RCC 7860 (cell line): ENCODE measurements at places on chromosomes 16 and 17.

GRCh38 chr17:43662413-43663141, 855 bp upstream of the MEOX1 start:
- DNase-seq: no peak

GRCh38 chr17:81828656-81829055, 4.4 kb downstream of the MCRIP1 start:
- DNase-seq: no peak

- no peak for DNase-seq
These were observed 67.6 kb downstream of the KPNA2 start for GRCh38 chr17:68103148-68103547.

- DNase-seq: no peak
These were observed 13.0 kb upstream of the KRT19 start for GRCh38 chr17:41540921-41541625.

- no peak for DNase-seq
These were observed 8.2 kb downstream of the GLP2R start for GRCh38 chr17:9833922-9834321.

DNA sequence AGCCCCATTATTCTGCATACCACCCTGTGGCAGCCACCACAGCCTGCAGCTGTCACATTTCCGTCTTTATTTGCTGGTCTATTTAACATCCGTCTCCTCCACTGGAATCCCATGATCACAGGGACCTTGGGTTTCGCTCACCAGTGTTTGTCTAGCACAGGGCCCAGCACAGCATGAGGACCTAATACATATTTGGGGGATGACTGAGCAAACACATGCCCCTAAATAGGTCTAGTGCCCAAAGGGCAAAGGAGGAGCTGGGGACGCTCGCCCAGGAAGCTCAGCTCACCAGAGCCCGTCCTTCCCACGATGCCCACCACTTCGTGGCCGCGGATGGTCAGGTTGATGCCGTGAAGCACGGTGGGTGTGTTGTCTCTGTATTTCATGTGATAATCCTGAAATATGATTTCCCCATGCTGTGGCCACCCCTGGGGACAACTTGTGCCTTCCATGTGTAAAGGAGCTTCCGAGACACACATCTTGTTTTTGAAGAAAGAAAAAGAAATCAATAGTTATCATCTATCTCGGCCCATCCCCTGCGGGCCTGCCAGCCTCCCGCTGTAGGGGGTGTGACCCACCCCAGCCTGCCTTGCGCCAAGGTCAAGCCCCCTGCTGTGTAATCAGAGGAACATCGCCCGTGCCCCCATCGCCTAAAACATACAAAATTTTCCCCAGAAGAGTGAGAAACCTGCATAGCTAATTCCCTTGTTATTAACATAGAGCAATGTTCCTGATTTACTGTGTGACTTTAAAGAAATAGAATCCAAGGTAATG, 21.0 kb upstream of the ABCC12 start:
- no peak for DNase-seq

DNA sequence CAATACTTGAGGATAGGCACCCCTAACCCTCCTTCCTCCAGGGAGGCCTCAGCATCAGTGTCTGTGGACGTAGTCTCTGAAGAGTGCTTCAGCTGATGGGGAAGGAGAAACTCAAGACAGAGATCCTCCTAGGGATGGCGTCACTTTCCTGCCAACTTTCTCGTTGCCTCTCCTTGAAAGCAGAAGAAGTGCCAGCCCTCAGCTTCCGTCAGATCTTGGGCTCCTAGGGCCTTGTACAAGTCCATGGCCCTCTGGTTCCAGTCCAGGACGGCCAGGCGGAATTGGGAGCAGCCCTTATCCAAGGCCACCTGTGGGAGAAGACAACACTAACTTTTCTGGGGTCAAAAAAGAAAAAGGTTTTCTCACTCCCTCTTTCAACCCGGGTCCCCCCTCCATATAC, 1.3 kb downstream of the SAT2 start:
- no peak for DNase-seq

DNA sequence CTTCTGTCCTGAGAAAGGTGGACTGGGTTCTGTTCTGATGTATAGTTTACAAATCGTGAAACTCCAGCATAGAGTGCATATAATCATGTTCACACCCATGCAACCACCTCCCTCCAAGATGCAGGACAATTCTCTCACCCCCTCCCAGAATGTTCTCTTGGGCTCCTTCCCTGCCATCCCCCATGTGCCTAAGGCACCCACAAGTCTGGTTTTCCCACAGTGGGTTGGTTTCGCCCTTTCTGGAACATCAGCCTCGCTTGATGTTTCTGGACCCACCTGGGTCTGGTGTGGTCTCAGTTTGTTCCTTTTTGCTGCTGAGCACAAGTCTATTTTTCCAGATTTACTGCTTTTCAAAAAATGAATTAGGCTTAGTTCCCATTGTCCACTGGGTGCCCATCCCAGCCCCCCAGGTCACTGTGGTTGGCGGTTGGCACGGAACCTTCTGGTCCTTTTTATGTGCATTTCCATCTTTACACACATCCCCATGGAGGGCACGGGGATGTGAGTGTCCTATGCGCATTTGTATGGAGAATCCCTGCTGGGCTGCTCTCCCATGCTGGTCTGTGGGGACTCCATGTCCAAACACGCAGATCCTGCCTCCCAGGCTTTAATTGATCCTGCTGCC, 19.0 kb downstream of the MAP2K3 start:
- no peak for DNase-seq

DNA sequence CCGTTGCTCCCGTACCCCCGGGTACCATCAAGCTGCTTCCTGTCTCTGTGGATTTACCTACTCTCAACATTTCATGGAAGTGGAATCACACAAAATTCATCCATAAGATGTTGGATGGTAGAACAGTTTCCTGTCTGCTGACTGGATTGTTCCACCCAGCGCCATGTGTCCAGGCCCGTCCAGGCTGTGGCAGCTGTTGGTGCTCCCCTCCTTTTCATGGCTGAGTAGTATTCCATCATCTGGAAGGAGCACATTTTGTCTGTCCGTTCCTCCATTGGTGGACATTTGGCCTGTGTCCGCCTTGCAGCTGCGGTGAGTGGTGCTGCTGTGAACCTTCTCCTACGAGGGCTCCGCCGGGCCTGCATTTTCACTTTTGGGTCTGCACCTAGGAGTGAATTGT, 18.4 kb downstream of the TSC2 start:
- no peak for DNase-seq

DNA sequence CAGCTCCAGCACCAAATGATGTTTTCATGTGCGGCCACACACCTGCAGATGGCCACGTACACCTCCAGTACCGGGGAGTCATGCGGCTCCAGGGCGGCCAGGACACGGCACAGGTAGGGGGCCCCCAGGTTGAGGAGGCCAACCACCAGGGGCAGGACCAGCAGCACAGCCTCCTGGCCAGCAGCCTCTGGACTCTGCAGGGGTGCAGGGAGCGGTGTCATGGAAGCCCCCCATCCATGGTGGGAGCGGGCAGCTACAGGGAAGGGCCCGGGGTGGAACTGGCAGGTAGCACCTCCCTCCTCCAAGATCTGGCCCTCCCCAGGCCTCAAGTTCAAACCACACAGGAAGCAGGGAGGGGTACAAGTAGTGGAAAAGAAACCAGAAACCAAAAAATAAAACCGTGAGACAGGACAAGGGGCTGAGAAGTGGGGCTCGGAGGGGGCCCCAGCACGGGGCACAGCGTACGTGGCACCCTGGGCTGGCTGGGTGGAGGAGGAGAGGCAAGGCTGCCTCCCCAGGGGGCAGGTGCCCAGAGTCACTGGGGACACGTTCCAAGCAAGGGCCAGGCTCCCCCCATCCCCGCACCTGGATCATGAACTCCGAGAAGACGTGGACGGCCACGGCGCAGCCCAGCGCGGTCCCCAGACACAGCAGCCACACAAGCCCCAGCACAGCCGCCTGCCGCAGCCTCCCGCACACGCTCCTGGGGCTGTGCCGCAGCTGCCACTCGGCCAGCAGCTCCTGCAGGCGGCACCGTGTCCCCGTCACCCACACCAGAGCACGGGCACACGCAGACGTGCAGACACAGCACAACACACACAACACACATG, 7.4 kb downstream of the TMC6 start:
- no peak for DNase-seq

GRCh38 chr17:55426851-55427586, 5.4 kb upstream of the MMD start:
- peak; percentile 27 for DNase-seq

DNA sequence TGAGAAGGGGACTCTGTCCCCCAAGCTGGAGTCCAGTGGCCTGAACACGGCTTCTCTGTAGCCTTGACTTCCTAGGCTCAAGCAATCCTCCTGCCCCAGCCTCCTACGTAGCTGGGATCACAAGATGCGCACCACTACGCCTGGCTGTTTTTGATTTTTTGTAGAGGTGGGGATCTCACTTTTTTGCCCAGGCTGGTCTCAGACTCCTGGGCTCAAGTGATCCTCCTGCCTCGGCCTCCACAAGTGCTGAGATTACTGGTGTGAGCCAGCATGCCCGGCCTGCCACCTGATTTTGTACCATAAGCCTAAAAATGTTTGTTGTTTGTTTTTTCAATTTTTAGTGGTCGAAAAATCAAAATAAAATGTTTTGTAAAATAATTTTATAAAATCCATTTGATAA, 19.2 kb downstream of the PAFAH1B1 start:
- DNase-seq: no peak

DNA sequence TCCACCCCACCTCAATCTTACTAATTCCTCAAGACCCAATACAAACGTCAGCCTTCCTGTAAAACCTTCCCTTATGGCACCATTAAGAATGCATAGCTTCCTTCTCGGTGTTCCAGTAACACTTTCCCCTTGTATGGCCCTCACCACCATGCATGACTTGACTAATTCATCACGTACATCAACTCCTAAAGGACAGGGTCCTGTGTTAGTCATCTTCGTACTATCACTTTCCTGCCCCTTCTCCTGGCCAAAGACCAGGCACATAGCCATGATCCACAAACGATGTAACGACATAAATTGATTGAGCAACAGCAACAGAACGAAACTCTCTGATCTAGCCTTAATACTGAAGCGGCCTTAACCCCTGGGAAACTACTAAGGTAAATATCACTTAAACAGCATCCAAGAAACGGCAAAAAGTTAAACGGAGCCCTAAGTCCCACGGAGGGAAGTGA, 612 bp downstream of the PSMD12 start:
- DNase-seq: peak; percentile 71

DNA sequence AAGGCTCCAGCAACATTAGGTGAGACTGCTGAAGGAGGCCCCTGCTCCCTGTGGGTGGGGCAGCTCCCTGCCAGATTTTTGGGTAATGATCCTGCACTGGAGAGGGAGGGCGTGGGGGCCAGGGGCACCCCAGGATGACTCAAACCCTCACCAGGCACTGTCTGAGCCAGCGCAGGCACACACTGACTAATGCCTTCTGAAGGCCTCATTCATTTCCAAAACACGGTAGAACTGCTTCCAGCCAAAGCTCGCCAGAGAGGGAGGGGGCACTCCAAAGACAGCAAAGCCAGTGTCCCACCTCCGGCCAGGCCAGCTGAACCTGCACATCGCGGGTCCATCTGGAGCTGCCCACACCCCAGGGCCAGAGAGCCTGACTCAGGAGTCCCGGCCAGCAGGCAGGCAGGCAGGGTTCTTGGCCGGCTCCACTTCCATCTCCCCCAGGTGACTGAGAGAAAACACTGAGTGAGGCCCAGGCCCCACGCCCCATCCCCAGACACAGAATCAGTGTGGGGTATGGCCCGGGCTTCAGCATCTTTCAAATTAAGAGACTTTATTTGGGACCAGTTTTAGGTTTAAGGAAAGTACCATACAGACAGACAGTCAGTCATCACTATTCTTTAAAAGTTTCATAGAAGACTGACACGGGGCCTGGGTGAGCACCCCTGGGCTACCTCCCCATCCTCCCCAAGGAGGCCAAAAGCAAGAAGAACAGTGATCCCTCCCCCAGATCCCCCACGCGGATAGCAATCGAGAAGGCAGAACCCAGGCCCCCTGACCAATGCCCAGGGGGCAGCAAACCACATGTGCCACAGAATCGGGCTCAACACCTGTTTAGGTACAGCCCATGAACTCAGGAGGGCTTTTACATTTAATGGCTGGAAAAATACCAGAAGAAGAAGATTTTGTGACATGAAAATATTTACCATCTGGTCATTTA, 2.3 kb downstream of the PIEZO1 start:
- peak; percentile 46 for DNase-seq

- DNase-seq: no peak
These were observed at the start of gene USP22 for GRCh38 chr17:21042458-21043295. TSS of gene USP22 (minus strand) at chr17:21043011. CDS start at chr17:21042835, 176 bp downstream.

DNA sequence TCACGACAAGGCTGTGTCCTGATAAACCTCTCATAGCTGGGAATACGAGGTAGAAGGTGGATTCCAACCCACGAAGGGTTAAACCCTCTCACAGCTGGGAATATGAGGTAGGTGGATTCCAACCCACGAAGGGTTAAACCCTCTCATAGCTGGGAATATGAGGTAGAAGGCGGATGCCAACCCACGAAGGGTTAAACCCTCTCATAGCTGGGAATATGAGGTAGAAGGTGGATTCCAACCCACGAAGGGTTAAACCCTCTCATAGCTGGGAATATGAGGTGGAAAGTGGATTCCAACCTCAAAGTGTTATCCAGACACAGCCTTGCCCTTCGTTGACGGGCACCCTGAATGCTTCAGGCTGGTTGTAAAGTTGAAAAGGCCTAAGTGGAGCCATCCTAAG, 31.0 kb downstream of the AXIN1 start:
- no peak for DNase-seq

- DNase-seq: no peak
These were observed 51.8 kb upstream of the MAP3K14 start for GRCh38 chr17:45368651-45369050.

GRCh38 chr17:15213381-15214087, 51.6 kb downstream of the PMP22 start:
- DNase-seq: no peak

DNA sequence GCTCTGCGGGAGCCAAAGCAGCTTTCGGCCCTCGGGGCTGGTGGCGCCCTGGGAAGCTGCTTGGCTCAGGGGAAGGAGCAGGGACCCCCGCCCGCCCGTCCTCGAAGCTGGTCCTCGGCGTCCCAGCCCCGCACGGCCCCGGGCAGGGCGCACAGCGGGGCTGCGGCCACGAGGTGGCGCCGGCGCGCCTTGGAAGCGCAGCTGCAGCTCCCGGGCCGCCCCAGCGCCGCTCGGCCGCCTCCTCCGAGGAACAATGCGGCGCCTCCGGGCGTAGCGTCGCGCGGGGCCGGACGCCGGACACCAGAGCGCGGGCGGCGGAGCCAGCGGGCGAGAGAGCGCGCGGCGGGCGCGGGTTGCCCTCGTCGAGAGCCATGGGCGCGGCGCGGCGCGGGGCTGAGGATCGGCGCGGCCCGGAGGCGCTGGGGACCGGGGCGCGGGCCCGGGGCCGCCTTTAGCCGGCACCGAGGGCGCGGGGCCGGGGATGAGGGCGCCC, at the start of gene MGAT5B:
Gene MGAT5B, plus strand, starts transcription at position 229 of the 493 bp plus-strand sequence. CDS start 626 bp downstream, outside the sequence.
- peak; percentile 41 for DNase-seq
